ENCODE measurements at places on chromosomes 4 and X.
A peak's percentile ranks its signal among the peaks of the same experiment; 100 is the strongest.

DNA sequence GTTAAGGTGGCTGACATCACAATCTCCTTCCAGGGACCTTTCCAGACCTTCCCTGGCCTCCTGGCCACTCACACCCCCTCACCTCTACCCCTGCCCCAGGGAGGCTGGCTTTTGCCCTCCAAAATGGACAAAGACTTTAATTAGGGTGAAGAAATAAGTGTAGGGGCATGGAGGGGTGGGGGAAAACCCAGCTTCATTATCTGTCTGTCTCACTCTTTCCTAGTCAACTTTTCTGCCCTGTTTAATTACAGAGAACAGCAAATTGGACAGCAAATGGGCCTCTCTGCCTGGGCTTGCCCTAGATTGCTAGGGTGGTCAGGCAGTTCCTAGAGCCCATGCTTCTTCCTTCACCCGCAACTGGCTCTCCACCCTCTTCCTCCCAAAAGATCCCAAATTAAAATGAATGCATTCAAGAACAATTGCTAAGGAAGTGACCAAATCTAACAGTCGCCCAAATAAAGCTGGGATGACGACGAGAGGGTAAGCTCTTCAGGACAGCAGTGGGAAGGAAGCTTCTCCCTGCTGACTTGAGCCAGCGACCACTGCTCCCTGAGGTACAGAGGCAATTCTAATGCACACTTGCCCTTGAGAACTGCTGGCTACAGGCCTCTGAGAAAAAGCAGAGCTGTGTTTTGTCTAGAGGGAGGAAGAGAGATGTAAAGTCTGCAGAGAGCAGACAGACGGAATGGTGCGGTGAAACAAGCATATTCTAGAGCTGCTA, 12.4 kb downstream of the RAI2 start:
- DNase-seq = no peak
- H3K4me3 ChIP-seq = no peak overlapping the region
- H3K36me3 ChIP-seq = no peaks in the 10 kb centered on the region
- no peaks in the 10 kb centered on the region for H3K4me1 ChIP-seq
- no peak overlapping the region for H3K27ac ChIP-seq
- H3K27me3 ChIP-seq = no peaks in the 10 kb centered on the region

- no peak overlapping the region for H3K27ac ChIP-seq
- H3K4me3 ChIP-seq = no peak overlapping the region
- DNase-seq = peak; percentile 94
- no peaks in the 10 kb centered on the region for H3K27me3 ChIP-seq
Measured at GRCh38 chr4:23333556-23333945, 556.3 kb downstream of the PPARGC1A start.

GRCh38 chr4:158809611-158810486, 41.0 kb downstream of the FNIP2 start:
- H3K27me3 ChIP-seq = no peaks in the 10 kb centered on the region
- peak; percentile 99 for DNase-seq
- peaks cover 2% of the 10 kb centered on the region for H3K4me1 ChIP-seq
- no peaks in the 10 kb centered on the region for H3K36me3 ChIP-seq

DNA sequence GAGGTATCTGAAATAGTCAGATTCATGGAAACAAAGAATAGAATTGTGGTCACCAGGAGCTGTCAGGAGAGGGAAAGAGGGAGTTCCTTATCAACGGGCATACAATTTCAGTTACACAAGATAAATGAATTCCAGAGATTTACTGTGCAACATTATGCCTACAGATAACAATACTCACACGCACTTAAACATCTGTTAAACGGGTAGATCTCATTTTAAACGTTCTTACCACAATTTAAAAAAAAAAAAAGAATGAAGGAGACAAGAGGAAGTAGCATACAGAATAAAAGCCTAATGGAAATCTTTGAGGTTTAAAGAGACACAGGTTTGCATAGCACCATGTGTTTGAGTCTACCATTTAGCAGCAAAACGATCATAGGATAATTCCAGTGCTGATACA, 298.0 kb downstream of the DKK2 start:
- H3K27ac ChIP-seq = no peak overlapping the region
- no peaks in the 10 kb centered on the region for H3K4me1 ChIP-seq
- no peaks in the 10 kb centered on the region for H3K27me3 ChIP-seq
- H3K4me3 ChIP-seq = no peak overlapping the region
- H3K36me3 ChIP-seq = no peaks in the 10 kb centered on the region

GRCh38 chrX:119004920-119005524, 30.6 kb downstream of the LONRF3 start:
- H3K27me3 ChIP-seq = no peaks in the 10 kb centered on the region
- H3K4me3 ChIP-seq = no peak overlapping the region
- peak; percentile 20 for DNase-seq
- no peak overlapping the region for H3K27ac ChIP-seq

- no peaks in the 10 kb centered on the region for H3K4me1 ChIP-seq
- H3K27me3 ChIP-seq = no peaks in the 10 kb centered on the region
- no peak overlapping the region for H3K4me3 ChIP-seq
Measured at GRCh38 chr4:8739820-8740665, 131.6 kb downstream of the HMX1 start.

DNA sequence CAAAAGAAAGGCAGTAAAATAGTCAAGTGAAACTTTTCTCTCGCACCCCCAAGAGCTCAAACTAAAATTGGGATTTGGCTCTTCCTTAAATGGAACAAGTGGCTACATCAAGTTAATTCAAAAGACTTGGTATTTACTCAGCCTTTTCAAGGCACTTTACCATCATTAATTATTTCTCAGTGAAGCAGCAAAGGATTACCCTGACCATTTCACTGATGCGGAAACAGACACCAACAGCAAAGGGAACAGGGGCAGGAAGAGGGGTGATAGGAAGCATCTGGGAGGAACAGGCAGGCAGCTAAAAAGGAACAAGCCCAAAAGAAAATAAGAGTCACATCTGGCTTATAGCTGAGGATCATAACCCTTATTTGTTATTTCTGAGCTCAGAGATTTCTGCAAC, 2.7 kb downstream of the SCML2 start:
- H3K36me3 ChIP-seq = no peaks in the 10 kb centered on the region
- no peaks in the 10 kb centered on the region for H3K4me1 ChIP-seq
- no peaks in the 10 kb centered on the region for H3K27me3 ChIP-seq
- H3K4me3 ChIP-seq = no peak overlapping the region
- H3K27ac ChIP-seq = no peak overlapping the region

DNA sequence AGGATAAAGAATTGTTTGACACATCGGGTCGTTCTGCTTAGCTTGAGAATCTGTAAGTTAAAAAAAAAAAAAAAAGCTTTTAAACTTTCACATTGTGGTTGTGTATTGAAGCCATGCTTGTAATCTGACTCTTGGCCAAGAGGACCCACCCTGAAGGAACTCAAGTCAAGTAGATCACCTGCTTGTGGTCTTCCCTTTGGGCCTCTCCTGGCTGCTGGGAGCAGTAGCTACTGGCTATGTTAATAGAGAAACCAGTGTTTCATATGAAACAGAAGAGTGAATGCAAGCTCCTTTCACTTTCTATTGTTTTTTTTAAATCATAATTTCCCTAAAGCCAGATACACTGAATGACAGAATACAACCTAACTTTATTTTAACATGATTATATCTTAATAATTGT, 402.4 kb upstream of the NDST4 start:
- no peak for DNase-seq
- no peaks in the 10 kb centered on the region for H3K27me3 ChIP-seq
- H3K4me3 ChIP-seq = no peak overlapping the region
- H3K36me3 ChIP-seq = no peaks in the 10 kb centered on the region
- no peak overlapping the region for H3K27ac ChIP-seq

DNA sequence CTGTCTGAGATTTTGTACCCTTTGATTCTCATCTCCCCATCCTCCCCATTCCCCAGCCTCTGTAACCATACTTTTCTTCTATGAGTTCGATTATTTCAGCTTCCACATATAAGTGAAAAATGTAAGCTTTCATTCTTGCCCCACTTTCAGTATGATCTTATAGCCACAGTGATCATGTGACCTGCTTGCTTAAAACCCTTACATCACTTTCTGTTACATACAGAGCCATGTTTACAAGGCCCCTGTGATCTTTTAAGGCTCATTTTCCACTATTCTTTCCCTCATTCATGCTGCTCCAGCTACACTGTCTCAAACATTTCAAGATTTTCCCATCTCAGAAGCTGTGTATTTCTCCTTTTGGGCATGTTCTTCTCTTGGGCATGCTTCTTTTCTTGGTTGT, 147.7 kb downstream of the DCK start:
- no peak overlapping the region for H3K27ac ChIP-seq
- no peaks in the 10 kb centered on the region for H3K36me3 ChIP-seq
- DNase-seq = no peak
- H3K4me1 ChIP-seq = no peaks in the 10 kb centered on the region

GRCh38 chr4:74157561-74158465, at the start of gene MTHFD2L:
Gene MTHFD2L (plus strand): TSS chr4:74158118. CDS start chr4:74158139, 21 bp downstream.
- H3K27me3 ChIP-seq = no peaks in the 10 kb centered on the region
- peak within 1 kb of the TSS; percentile 69 for H3K4me3 ChIP-seq
- peak within 1 kb of the TSS; percentile 96 for H3K27ac ChIP-seq
- H3K4me1 ChIP-seq = peaks cover 6% of the 10 kb centered on the region
- peak; percentile 94 for DNase-seq
- H3K36me3 ChIP-seq = no peaks in the 10 kb centered on the region

GRCh38 chr4:185839194-185839712, 27.3 kb upstream of the SORBS2 start:
- peak; percentile 97 for DNase-seq
- no peaks in the 10 kb centered on the region for H3K36me3 ChIP-seq
- peak overlapping the region; percentile 75 for H3K27ac ChIP-seq
- H3K4me3 ChIP-seq = no peak overlapping the region
